Endothelial cell of umbilical vein (primary cell): ENCODE measurements at places on chromosomes 3 and 15. TPM values are rescaled to one million over a fixed set of nuclear protein-coding genes. Genes with fewer than 3 reads are reported as not detected.
A peak's percentile ranks its signal among the peaks of the same experiment; 100 is the strongest.

- H3K4me1 ChIP-seq, result peaks cover 7% of the 10 kb centered on the region
- no peaks in the 10 kb centered on the region for H3K27me3 ChIP-seq
- no peaks in the 10 kb centered on the region for H3K36me3 ChIP-seq
- H3K4me3 ChIP-seq, result no peak overlapping the region
- H3K27ac ChIP-seq, result no peak overlapping the region
Observed at GRCh38 chr3:58839187-58839586, 172.6 kb upstream of the FAM3D start.

- DNase-seq, result no peak
- H3K36me3 ChIP-seq, result no peaks in the 10 kb centered on the region
- no peaks in the 10 kb centered on the region for H3K27me3 ChIP-seq
- no peak overlapping the region for H3K4me3 ChIP-seq
- H3K27ac ChIP-seq, result no peak overlapping the region
- H3K4me1 ChIP-seq, result no peaks in the 10 kb centered on the region
Observed at GRCh38 chr3:16740515-16740914, 135.3 kb upstream of the DAZL start.

- no peaks in the 10 kb centered on the region for H3K27me3 ChIP-seq
- H3K4me1 ChIP-seq, result no peaks in the 10 kb centered on the region
- DNase-seq, result no peak
- no peak within 1 kb of the TSS for H3K4me3 ChIP-seq
- H3K36me3 ChIP-seq, result no peaks in the 10 kb centered on the region
- H3K27ac ChIP-seq, result no peak within 1 kb of the TSS
Observed at GRCh38 chr3:19934098-19934566, at the start of gene EFHB. EFHB (minus strand) TSS chr3:19934217; CDS start chr3:19934018, 199 bp downstream.

- peak overlapping the region; percentile 86 for H3K27ac ChIP-seq
- DNase-seq, result peak; percentile 96
- peaks cover 55% of the 10 kb centered on the region for H3K4me1 ChIP-seq
- no peak overlapping the region for H3K4me3 ChIP-seq
- H3K36me3 ChIP-seq, result peaks cover 3% of the 10 kb centered on the region
Observed at GRCh38 chr3:15327941-15328340, 4.4 kb downstream of the SH3BP5 start.

- DNase-seq, result peak; percentile 62
- H3K36me3 ChIP-seq, result peaks cover 4% of the 10 kb centered on the region
- H3K27ac ChIP-seq, result no peak overlapping the region
- H3K4me3 ChIP-seq, result no peak overlapping the region
Observed at GRCh38 chr15:80977627-80978036, 12.0 kb downstream of the MESD start.

DNA sequence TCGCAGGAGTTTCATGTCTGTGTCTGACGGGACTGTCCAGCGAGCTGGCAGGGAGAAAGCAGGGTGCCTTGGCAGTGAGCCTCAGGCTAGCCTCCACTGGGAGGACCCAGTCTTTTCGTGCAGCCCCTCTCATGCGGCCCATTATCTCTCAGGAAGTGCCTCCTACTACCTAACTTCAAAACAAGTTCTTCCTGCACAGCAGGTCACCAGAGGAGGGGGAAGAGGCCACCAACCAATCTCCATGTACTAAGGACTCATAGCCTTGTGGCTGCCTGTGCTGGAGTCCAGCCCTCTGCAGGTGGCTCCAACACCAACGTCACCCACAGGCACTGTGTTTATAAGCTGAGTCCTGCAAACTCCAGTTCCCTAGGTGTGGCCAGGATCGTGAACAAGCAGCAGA, 4.8 kb downstream of the VIPR1 start:
- H3K4me1 ChIP-seq, result peaks cover under 1% of the 10 kb centered on the region
- no peak overlapping the region for H3K4me3 ChIP-seq
- peaks cover 18% of the 10 kb centered on the region for H3K27me3 ChIP-seq
- H3K36me3 ChIP-seq, result no peaks in the 10 kb centered on the region
- DNase-seq, result no peak

DNA sequence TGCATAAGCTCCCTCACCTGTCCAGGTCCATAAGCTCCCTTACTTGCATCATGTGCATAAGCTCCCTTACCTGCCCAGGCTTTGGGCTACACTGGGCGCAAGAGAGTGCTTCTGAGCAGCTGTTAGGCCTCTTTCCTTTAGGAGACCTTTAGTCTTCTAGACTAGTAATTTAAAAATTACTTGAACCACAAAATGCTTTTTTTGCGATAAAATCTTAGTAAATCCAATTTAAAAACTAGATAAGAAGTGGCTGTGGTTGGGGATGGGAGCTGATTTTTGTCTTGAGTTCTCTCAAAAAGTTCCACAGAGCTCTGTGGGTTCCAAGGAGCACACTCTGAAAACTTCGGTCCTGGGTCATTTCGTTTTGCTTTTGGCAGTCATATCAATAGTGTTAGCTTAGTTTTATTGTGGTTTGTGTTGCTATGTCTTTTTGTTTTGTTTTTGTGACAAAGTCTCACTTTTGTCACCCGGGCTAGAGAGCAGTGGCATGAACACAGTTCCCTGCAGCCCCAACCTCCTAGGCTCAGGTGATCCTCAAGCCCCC, 6.7 kb downstream of the CEMIP start:
- H3K36me3 ChIP-seq, result no peaks in the 10 kb centered on the region
- H3K4me1 ChIP-seq, result no peaks in the 10 kb centered on the region
- H3K27ac ChIP-seq, result no peak overlapping the region
- H3K4me3 ChIP-seq, result no peak overlapping the region
- DNase-seq, result no peak

DNA sequence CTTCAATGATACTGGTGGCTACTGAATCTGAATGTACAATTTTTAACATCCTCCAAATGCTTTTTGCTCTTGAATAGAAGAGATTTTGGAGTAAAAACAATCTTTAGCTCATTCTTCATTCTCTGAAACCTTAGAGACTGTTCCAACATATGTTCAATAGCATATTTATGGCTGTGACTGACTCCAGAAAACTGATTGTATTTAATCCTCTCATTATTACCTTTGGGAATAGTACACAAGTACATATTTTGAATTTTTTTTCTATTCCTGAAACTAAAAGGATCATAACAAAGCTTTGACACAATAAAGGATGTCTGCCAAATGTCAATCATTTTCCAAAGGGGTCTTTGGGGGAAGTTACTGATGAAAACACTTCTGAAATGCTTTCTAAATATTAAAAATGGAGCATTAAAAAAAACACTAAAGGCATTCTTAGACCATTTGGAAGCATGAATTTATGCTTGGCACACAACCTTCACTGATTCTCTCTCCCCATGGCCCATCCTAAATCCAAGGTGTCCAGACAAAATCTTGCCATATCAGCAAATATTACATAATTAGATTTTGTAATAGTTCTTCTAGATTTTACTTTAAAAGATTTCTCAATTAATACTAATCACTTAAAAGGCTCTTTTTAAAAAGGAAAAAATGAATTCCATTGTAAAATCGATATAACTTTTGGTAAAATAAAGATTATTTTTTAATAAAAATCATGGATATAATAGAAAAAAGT, 936.8 kb downstream of the EPHA3 start:
- no peak overlapping the region for H3K4me3 ChIP-seq
- DNase-seq, result no peak
- no peaks in the 10 kb centered on the region for H3K27me3 ChIP-seq
- no peaks in the 10 kb centered on the region for H3K4me1 ChIP-seq
- no peak overlapping the region for H3K27ac ChIP-seq
- no peaks in the 10 kb centered on the region for H3K36me3 ChIP-seq

- H3K36me3 ChIP-seq, result no peaks in the 10 kb centered on the region
- no peaks in the 10 kb centered on the region for H3K27me3 ChIP-seq
- no peaks in the 10 kb centered on the region for H3K4me1 ChIP-seq
- H3K27ac ChIP-seq, result no peak overlapping the region
Observed at GRCh38 chr3:56688191-56688590, 5.1 kb upstream of the TASOR start.

DNA sequence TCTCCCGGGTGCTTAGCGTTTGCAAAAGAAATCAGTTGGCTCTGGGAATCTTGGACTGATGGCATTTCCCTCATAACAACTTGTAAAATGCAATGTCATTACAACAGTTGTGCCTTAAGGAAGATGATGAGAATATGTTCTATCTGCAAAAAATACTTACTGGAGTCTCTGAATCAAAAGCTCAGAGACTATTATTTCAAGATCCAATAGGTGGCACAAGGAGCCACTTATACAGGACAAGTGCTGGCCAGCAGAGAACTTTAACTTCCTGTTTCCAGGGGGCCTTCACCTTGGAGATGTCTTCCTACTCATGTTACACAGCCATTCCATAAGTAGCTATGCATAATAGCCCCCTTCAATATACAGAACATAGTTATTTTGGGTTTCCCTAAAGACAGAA, 8.9 kb upstream of the RPS27L start:
- no peak overlapping the region for H3K4me3 ChIP-seq
- no peak for DNase-seq
- no peak overlapping the region for H3K27ac ChIP-seq
- no peaks in the 10 kb centered on the region for H3K27me3 ChIP-seq

Gene C3orf52
- total RNA-seq, result 2.1 and 4.6 TPM in 2 replicates

Gene UNC13C
- total RNA-seq, result not detected in 2 replicates
